ENCODE measurements at places on chromosomes 4 and X.

GRCh38 chr4:168408620-168409019, 71.7 kb downstream of the DDX60L start:
- DNase-seq, result no peak

GRCh38 chrX:50853399-50853798, 39.4 kb upstream of the SHROOM4 start:
- DNase-seq, result no peak

DNA sequence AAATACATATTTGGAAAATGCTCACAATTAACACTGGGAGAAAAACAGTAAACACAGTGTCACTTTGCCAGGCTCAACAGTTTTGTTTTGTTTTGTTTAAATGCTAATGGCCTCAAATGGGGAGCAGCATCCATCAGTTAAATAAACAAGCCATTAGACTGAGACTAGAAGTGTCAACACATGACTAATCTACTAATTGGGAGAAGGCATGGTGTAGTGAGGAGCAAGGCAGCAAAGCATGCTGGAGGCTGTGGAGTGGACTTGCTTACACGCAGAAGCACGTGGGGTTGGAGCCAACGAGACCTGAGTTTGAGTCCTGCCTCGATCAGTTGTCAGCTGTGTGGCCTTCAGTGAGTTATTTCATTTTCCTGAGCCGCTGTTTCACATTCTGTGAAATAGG, 29.0 kb downstream of the UTP14A start:
- no peak for DNase-seq

DNA sequence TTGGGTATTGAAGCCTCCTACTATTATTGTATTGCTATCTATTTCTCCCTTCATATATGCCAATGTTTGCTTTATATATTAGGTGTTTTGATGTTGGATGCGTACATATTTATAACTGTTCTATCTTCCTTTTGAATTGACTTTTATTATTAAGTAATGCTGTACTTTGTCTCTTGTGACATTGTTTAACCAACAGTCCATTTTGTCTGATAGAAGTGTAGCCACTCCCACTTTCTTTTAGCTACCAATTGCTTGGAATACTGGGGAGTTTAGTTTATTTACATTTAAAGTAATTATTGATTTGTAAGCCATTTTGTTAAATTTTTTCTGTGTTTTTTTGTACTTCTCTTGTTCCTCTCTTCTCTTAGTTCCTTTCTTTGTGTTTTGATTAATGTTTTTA, 195.9 kb downstream of the GC start:
- DNase-seq, result no peak

DNA sequence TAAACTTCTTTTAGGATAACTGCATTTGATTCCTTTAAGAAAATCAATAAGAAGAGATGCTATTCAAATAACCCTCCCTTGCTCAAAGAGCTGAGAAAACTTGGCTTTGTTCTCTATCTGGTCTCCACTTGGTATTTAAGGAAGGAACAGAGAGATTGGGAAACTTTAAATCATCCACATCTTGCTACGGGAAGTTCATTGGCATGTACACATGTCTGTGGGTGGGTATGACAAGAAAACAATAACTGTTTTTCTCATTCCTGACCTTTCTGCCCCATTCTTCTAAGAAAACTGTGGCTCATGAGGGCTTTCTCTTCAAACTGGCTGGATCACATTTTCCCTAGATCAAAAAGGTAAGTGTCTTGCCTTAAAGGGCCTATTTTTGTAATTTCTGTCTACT, 6.0 kb downstream of the SEL1L3 start:
- peak; percentile 67 for DNase-seq

DNA sequence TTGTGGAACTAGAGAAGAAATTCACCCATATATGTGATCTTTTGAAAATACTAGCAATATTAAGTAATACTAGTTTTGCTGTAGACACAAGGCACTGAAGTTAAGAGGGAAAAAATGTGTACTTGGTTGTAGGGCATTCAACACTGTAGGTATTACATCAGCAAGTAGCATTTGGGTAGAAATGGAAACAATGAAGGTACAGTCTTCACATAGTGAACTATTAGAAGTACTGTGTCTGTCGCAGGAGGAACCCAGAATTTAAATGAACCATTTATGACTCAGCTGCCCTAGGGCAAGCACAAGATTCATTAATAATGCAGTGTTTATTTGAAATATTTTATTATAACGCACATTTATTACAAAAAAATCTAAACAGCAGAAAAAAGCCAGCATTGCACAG, 572.7 kb upstream of the TENM3 start:
- DNase-seq, result no peak

DNA sequence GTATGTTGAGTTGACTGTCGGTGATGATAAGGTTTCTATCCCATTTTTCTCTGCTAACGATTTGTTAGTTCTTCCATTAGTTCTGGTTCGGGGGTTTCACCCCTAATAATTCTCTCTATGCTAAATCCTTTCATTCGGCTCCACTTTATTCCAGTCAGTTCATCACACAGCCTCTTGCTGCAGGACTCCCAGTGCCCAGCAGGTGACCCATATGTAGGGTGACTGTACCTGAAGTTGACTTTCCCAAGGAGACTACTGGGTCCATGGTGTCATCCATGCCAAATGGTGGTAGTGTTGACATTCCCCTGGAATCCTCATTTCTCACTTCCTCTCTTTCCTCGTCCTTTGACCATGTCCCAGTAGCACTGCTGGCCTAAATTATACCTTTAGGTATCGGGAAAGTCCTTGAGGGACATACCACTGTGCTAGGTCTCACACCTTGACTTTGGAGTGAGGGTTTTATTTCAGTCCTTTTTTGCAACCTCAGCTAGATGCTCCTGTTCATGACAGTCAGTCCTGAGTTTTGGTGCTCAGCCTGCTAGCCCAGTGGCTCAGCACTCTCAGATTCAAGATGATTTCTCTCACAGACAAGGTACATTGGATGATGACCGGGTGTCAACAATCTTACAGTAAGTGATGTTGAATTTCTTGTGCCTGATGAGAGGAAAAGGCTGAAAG, 105.1 kb upstream of the ARHGAP24 start:
- no peak for DNase-seq

DNA sequence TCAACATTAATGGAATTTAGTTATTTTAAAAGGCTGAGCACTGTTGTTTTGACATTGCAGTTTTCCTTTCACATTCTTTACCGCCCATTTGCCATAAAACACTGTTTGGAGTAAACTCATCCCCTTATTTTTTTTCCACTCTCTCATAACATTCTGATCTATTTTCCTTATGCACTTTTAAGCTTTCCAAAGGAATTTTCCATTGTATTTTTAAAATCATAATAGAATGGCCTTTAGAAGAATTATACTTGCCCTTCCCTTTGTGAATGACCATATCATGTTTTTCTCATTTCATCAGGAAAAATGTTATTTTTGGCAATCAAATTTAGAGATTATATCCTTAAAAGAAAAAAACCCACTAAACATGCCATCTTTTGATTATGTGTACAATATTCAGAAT, 1074.2 kb downstream of the STIM2 start:
- no peak for DNase-seq

GRCh38 chr4:151717314-151717713, 43.5 kb downstream of the GATB start:
- no peak for DNase-seq

GRCh38 chr4:20119141-20119540, 132.6 kb upstream of the SLIT2 start:
- no peak for DNase-seq

GRCh38 chr4:30559481-30559880, 160.7 kb upstream of the PCDH7 start:
- DNase-seq, result no peak

- DNase-seq, result no peak
Measured at GRCh38 chr4:4480205-4480604, 61.6 kb downstream of the STX18 start.

- DNase-seq, result no peak
Measured at GRCh38 chr4:152691761-152692160, 12.0 kb upstream of the TMEM154 start.

GRCh38 chrX:120604361-120604782, 471 bp downstream of the MCTS1 start:
- DNase-seq, result peak; percentile 43

DNA sequence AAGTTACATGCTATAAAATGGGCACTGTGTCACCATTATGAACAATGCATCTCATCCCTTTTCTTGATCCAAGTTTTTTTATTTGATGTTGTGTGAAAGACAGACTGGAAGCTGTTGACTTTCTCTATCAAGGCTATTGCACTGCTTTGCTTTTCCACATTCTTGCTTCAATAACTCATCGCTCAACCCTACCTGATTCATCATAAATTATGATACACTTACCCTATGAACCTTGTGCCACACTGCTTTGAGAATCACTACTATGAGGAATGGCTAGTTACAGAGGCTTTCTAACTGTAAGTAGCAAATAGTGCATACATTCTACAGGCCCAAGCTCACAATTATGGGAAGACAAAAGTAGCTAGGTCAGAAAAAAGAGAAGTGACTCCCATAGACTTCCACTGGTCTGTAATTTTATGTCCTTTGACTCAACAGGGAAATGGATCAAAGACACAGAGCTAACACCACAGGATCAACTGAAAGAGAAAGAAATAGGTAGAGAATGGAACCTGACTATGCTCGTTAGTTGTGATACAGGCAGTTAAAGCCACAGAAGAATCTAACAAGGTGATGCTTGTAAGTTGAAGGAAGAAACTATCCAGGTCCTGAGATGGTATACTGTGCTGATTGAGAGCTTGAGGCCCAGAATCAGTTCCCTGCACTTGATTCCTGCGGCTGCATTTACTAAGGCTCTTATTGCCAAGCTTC, 163.5 kb downstream of the PPP3CA start:
- no peak for DNase-seq

DNA sequence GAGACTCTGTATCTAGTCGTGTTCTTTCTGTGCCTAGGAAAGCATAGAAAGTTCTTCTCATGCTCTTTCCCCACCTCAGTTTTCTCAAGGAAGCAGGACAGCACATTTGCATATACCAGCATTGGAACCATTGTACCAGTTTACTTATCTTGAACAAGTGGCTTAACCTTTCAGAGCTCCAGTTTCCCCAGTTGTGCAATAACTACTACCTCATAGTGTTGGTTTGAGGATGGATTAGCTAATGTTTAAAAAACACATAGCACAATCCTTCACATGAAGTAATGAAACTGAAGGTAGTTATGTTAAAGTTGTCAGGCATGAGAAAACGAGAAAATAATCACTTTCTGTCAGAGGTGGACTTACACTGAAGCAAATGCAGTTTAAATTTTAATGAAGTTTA, 92.2 kb upstream of the H2AZ1 start:
- no peak for DNase-seq

DNA sequence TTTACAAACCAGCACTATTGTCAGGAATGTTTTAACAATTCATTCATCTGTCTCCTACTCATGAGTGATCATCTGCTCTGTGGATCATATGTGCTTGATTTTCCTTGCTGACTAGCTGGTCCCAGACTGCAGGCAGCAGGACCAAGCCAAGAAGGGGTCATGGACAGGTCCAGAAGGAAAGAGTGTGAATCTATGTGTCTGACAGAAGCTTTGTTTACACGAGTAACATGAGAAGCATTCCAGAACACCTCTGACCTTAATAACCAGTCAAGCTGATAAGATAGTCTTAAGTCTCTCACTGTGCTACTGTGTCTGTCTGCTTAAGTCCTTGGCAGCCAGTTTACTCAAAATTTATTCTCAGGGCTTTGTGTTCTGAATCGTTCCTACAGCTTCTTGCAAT, 39.0 kb downstream of the GUCY1A1 start:
- no peak for DNase-seq

- no peak for DNase-seq
Measured at GRCh38 chr4:138912704-138913340, 102.8 kb upstream of the NOCT start.

DNA sequence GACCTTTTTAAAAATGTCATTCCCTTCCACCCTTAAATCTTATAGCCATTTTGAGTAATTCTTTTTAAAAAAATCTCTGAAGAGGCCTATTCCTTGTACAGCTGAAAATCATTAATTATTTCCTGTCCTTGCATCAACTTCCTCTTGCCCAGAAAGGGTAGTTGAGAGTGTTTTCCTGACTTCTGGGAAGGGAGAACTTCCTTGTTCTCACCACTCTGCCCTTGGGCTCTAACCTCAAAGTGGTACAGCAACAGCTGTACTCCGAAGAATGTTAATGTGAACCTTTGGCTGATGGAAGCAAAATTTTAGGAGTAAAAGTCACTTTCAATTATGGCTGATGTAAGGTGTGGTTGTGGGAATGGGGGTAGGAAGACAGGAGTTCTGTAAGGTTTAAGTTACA, 15.1 kb upstream of the FABP2 start:
- DNase-seq, result peak; percentile 25

DNA sequence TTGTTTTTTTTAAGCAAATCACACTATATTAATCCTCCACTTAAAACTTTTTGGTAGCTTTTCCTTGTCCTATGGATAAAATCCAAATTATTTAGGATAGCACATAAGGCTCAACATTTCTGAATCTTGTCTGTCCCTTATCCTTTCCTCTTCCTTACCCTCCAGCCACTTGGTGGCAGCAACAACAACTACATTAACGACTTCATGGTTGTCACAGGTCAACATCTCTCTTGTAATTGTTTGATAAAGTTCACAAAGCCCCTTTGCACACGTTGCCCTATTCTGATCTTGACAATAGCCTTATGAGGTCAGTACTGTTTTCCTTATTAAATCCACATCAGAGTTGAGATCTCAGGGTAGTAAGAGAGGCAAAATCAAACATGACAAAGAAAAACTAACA, 269.0 kb upstream of the PABPC4L start:
- DNase-seq, result no peak

GRCh38 chrX:11137543-11138139, 26.5 kb downstream of the HCCS start:
- peak; percentile 48 for DNase-seq

- DNase-seq, result no peak
Measured at GRCh38 chr4:186203406-186203805, 12.0 kb downstream of the CYP4V2 start.

- DNase-seq, result no peak
Measured at GRCh38 chr4:181140037-181140603, 1103.1 kb upstream of the TENM3 start.

DNA sequence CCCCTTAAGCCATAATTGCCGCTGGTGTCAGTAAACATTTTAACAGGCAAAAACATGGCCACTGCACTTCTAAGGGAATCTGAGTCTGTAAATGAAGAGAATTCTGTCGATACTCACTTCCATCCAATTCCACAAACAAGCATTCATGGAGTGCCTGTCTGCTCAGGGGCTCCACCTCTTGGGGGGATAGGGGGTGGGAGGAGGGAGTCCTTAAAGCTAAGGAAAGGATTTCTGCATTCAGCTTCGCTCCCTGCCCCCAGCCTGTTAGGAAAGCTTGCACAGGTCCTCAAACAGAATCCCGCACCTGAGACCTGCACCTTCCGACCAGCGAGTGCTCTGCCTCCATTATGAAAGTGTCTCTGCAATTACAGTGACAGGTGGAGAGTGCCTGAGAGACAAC, 130.2 kb upstream of the KIT start:
- no peak for DNase-seq

DNA sequence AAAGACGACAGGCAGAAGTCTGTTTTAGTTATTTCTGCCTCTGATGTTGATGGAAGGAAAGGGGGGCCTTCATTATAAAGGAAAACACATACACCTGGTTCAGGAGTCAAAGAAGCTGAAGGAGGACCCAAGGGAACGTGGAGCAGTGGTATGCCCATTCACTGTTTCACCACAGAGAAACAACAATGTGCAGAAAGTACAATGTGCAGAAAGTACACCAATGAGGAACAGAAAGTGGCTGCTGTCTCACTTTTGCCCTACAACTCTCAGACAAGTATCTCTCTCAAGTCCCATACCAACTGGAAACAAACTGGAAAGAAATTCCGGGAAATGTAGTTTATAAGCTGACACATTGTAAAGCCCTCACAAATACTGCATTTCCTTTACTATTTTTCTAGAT, 564.5 kb downstream of the TRAM1L1 start:
- no peak for DNase-seq
